ENCODE measurements at places on chromosomes 5 and 9.
A peak's percentile ranks its signal among the peaks of the same experiment; 100 is the strongest.

GRCh38 chr5:165521816-165522610, 2016.6 kb downstream of the MAT2B start:
- no peak for DNase-seq

DNA sequence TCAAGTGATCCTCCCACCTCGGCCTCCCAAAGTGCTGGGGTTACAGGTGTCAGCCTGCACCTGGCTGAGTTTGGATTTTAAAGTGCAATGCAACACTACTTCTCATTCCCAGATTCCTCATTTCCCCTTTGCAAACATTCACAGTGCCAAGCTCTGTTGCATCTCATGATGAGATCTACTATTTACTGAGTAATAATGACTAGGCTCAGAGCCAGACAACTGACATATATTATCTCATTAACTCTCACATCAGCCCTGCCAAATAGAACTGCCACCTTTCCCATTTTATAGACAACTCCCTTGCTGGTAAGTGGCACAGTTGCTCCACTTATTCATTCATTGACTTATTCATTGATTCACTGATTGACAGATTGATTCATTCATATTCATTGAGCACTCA, 7.0 kb downstream of the PDE6A start:
- no peak for DNase-seq

- peak; percentile 59 for DNase-seq
These were observed 722 bp downstream of the CDC42SE2 start for GRCh38 chr5:131264451-131265099.

GRCh38 chr5:157491471-157491995, 31.5 kb downstream of the NIPAL4 start:
- no peak for DNase-seq

Measured in liver (tissue), 10 donors.